ENCODE measurements at places on chromosomes 5 and 9.

DNA sequence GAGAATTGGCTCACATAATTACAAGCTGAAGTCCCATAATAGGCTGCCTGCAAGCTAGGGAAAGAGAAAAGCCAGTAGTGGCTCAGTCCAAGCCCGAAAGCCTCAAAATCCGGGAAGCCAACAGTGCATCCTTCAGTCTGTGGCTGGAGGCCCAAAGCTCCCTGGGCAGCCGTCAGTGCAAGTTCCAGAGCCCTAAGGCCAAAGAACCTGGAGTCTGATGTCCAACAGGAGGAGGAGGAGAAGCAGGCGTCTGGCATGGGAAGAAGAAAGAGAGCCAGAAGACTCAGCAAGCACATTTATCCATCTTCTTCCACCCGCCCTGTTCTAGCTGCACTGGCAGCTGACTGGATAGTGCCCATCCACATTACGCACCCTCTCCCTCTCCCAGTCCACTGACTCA, 213.4 kb downstream of the GAS1 start:
- DNase-seq: no peak

- DNase-seq: no peak
Observed at GRCh38 chr5:124986667-124987066, 240.2 kb upstream of the ZNF608 start.

DNA sequence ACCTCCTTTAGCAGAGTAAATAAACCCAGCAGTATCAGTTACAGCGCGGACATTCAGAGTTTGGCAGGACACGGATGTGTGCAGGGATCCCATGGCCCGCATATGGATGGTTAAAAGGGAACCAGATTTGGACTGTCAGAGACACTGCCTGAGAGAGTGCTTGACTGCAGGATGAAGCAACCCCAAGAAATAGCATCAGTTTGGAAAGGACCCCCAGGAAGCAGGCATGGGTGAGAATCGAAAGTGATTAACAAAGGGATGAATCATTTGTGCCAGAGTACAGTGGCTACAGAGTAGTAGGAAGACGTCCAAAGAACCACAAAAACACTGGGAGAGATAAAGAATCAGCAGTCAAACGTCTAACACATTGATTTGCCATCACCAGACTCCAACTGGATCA, 5.5 kb downstream of the C7 start:
- DNase-seq: no peak

GRCh38 chr5:61673007-61673735, 341.1 kb downstream of the ZSWIM6 start:
- no peak for DNase-seq

DNA sequence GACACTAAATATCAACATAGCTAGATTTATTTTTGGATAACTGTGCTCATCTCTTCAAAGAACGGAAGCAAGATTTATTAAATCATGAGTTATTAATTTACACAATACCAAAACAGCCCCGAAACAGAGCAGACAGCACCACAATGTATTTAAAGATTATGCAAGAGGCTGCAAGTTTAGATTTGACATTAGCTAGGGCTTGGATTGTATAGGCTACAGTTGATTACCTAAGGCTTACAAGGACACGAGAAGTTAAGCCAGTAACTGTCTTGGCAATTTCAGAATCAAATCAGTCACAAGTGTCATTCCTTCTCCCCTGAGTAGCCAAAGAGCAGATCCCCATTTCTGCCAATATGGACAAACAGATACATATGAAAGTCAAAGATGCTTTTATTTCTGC, 152.6 kb downstream of the MED27 start:
- DNase-seq: no peak
